ENCODE measurements at places on chromosomes 7 and 10.
A peak's percentile ranks its signal among the peaks of the same experiment; 100 is the strongest.

- no peak for DNase-seq
Measured at GRCh38 chr7:110442381-110442837, 648.5 kb upstream of the LRRN3 start.

- no peak for DNase-seq
Measured at GRCh38 chr7:134098072-134098471, 29.1 kb upstream of the LRGUK start.

DNA sequence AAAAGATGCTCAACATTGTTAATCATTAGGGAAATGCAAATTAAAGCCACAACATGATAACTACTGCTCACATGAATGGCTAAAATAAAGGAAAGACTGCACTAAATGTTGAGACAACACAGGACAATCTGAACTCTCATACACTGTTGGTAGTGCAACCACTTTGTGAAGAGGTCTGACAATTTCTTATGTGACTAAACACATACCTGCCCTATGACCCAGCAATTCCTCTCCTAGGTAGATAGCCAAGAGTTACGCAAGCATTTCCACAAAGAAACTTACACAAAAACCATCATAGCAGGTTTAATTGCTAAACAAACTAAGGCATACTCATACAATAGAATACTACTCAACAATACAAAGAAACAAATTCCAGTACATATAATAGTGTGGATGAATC lies 41.8 kb upstream of the HERPUD2 start:
- DNase-seq, result no peak

- no peak for DNase-seq
Measured at GRCh38 chr7:3138997-3139396, 95.3 kb upstream of the CARD11 start.

DNA sequence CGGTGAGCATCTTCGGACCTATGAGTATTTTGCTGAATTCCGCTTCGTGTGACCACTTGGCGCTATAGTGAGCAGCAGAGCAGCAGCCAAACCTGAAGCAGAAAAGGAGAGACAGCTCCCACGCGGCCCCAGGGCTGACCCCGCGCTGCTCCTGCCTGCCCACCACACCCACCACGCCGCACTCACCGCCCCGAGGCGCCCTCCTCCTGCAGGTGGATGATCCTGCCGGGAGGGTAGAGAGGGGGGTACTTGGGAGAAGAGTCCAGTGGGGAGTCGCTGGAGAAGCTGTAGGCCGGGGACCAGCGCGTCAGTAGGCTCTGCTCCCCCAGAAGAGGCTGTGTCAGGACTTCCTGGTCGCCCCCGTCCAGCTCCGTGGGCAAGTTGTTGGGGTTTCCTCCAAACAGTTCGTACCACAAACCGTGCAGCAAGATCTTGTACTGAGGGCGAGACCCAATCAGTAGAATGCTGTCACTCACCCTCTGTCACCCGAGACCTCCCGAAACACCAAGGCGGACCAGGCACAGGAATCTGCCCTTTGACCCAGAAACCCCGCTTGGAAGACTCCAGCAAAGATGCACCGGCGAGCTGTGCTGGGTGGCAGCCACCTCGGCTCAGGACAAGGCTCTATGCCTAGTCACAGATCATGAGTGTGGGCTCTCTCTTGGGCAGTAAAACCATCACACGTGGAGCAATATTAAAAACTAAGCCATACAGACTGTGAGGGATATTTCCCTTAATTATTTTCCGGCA lies 37.6 kb downstream of the DAGLB start:
- no peak for DNase-seq

GRCh38 chr10:107576746-107577145 lies 412.2 kb upstream of the SORCS1 start:
- peak; percentile 4 for DNase-seq

GRCh38 chr7:48518092-48518491 lies 346.8 kb downstream of the ABCA13 start:
- DNase-seq, result no peak

DNA sequence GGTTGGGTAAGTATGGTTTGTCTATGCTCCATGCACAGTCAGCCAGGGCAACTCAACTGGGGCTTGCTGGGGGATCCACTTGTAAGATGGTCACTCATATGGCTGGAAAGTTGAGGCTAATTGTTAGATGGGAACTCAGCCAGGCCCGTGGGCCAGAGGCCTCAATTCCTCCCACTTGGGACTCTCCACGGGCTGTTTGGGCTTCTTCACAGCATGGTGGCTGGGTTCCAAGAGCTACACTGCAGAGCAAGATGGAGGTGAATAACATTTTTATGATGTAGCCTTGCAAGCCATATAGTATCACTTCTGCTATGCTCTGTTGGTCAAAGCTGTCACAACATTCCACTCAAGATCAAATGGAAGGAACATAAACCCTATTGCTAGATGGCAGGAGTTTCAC lies 39.2 kb downstream of the ELMO1 start:
- no peak for DNase-seq

DNA sequence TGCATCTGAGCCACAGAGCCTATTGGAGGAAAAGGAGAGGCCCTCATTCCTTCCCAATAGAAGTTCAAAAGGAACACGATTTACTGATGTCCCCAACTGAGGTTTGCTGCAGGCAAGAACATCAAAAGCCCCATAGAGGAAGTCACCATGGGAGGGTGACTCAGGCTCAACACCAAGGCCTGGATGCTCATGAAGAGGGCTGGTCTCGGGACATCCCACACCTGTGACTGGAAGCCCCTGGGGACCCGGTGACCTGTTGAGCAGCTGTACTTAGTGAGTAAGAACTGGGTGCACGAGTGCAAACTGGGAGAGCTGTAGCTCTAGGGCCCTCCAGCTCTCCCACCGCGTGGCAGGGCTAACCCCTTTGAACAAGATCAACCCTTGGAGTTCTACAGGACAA lies 38.0 kb downstream of the CYTH3 start:
- DNase-seq, result no peak

- no peak for DNase-seq
Measured at GRCh38 chr10:111820471-111820870, 363.1 kb downstream of the GPAM start.

GRCh38 chr7:112414855-112415490 lies 35.3 kb upstream of the IFRD1 start:
- DNase-seq, result peak; percentile 44

DNA sequence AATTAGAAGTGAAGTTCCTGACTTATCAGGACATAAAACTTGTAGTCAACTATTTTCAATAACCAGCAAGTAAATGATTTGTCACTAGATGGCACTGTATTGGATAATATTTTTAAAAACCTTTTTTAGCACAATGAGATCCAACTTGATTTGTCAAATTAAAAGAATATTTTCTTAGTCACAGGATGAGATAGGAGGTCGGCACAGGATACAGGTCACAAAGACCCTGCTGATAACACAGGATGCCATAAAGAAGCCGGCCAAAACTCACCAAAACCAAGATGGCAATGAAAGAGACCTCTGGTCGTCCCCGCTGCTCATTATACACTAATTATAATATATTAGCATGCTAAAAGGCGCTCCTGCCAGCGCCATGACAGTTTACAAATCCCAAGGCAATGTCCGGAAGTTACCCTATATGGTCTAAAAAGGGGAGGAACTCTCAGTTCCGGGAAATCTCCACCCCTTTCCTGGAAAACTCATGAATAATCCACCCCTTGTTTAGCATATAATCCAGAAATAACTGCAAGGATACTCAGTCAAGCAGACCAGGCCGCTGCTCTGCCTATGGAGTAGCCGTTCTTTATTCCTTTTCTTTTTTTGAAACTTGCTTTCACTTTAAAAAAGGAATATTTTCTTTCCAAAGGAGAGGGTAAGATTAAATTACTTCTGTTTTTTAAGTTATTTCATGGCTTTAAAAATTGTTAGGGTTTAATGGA lies 255.7 kb upstream of the MKLN1 start:
- peak; percentile 40 for DNase-seq

DNA sequence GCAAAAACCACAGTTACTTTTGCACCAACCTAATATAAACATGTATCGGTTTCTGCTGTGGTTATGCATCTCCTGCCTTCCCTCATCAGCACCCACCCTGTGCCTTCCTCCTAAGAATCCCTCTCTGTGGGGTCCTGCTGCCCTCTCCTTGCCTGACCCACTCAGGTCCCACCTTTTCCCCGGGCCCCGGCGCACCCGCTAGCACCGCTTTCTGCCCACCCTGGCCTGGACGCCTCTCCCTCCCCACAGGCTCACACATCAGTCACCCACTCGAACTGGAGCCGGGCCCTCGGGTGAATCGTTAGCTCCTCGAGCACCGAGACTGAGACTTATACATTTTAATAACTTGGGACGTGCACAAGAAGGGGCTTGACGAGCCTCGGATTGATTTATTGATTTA lies 110.5 kb downstream of the ADARB2 start:
- DNase-seq, result no peak

- DNase-seq, result no peak
Measured at GRCh38 chr7:44965441-44965903, 13.3 kb downstream of the MYO1G start.

DNA sequence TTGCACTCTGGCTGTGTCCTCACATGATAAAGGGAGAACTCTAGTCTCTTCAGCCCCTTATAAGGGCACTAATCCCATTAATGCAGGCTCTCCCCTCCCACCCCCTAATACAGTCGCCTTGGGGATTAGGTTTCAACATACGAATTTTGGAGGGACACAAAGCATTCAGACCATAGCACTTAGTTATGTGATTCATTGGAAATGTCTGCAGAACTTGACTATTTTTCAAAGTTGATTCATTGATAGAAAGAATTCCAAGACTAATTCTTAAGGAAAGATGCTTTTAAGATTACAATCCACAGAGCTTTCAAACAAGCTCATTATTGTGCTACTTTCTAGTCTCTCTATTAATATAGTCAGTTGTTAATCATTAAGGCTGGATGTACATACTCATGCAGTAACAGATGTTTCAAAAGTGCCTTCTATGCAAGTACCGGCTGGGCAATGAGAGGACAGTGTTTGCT lies 85.3 kb upstream of the RPA3 start:
- no peak for DNase-seq

DNA sequence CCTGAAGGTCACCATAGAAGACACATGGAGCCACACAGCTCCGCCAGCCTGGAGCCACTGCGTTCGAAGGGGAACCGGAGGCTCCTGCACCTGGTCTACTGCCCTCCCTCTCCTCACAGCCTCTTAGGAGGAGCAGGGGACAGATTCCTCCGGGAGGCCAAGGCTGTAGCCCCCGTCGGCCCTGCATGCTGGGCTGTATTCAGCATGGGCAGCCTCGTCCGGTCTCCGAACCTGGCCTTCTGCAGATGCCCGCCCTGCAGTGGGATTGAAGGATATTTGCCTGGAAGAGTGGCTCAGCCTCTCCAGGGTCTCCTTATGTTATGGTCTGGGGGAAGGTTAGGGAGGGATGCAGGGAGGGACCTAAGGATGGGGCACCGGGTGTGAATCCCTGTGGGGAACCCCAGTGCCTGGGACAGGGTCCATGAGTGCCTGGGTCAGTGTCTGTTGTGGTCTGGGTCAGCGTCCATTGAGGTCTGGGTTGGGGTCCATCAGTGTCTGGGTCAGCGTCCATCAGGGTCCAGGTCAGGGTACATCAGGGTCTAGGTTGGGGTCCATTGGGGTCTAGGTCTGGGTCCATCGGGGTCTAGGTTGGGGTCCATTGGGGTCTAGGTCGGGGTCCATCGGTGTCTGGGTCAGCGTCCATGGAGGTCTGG lies 13.0 kb upstream of the SCART1 start:
- no peak for DNase-seq

DNA sequence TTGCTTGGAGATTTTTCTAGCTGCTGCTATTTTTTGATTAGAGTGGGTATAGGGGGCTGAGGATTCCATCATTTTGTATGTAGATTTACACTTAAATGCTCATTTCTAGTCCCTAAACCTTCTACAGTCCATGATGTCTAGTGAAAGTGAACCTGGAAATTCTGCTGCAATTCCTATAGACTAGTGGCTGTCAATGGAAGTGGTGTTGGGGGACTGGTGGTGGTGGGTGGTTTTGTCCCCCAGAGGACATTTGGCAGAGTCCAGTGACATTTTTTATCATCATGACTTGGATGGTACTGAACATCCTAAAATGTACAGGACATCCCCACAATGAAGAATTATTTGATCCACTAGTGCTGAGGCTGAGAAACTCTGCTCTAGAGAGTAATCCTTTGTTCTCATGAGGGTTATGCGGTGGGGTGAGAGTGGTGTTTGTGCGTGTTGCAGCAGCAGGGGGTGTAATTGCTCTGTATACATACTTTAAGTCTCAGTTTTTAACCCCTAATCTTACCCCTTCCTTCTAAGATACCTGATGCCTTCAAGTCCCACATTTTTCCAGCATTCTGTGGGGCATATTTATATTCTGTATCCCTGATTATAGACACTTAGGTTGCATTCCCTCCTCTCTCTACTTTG lies 35.0 kb downstream of the KIF11 start:
- DNase-seq, result no peak

All from GM03348 (cell line).